Tibial artery (tissue), 4 donors: ENCODE measurements at places on chromosomes 3 and 15.

DNA sequence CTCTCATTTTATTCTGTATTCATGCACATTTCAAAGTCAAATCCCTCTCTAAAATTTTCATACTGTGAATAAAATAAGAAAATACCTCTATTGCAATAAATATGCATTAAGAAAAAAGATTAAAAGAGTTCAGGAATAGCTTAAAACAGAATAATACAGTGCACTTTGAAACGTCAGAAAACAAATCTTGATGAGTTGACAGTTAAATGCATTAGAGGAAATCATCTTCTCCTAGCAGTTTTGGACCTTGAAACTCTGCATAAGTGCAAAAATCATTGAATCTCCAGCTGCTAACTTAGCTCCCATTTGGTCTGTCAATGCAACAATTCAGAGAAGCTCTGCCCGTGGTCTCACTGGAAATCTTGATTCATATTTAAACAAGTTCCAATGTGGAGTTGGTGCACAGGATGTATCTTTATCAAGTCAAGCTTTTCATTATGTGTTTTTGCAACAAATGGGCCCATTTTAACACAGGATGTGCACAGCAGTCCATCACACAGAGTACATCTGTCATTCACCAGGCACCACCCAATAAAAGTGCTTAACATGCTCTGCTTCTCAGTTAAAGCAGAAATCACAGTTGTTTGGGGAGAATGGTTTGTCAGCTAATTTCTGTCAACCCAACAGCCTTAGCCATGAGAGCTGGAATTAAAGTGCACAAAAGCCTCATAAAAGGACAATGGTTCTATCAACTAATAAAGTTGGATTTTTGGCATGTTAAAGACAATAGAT, 98.8 kb upstream of the ARRDC4 start:
- DNase-seq = no peak

- DNase-seq = no peak
These were observed 130.3 kb downstream of the NUP210 start for GRCh38 chr3:13289771-13290285.

GRCh38 chr15:81101894-81102815, 31.9 kb upstream of the CFAP161 start:
- DNase-seq = no peak

DNA sequence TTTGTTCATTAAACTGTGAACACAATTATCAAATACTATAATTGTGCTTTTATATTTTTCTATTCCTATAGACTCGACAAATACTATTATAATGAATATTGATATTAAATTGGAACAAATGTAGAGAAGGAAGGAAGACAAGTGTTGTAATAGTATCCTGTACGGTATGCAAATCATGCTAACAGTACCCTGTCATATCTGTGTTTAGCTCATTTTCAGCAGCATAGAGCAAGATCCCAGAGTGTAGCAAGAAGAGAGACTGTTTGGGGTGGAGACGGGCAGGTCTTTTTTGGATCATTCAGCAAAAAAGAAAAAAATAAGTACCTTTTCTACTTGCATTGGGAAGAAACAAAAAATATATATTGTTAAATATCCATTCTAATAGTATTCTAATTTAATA, 224.1 kb downstream of the TPRG1 start:
- no peak for DNase-seq

DNA sequence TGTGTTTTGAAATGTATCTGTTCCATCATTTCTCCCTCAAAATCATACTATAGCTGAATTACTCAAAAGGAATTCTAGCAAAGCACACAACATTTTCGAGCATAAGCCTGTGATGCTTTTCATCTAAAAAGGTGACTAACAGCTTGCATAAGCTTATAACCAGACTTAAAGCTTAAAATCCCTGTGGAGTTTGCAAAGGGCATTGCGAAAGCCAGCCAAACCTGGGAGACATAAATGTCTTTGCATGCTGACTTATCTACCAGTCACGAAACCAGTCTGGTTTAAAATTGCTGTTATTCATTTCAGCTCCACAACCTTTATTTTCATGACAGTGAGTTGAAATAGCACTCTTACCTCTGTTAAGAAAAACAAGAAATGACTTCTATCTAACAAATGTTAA, 35.6 kb upstream of the LIPC start:
- no peak for DNase-seq

DNA sequence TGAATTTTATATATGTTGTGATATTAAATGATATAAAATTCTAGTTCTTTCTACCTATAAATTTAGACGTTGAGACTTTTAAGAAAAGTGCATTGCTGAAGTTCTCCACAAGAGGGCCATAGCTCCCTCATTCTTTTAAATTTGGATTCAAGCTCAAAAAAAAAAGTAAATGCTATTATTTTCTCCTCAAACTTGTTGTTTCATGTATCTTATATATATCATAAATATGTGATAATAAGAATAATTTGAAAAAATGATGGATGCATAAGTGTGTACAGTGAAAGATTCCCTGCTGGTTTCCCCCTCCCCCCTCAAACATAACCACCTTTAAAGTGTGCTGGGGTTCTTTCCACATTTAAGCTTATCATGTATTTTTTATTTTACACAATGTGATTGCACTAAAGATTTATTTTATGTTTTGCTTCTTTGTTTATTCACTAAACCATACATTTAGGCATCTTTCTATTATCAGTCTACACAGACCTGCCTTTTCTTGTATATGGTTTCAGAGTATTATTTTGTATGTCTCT, 769.4 kb upstream of the GOLIM4 start:
- DNase-seq = no peak

DNA sequence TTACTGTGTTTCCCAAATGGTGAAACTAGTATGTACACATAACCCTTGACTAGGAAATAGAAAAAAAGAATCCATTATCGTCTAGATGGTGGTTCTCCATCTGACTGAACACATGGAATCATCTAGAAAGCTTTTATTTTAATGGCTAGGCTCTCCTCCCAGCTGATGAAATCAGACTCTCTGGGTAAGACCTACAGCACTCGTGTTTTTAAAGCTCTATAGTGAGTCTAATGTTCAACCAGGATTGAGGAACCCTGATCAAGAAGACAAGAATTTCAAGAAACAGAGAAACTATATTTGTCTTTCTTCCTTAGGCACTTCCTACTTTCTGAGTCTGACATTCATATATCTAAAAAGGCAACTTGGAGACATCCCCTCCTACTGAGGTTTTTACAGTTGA, 118.8 kb downstream of the TMCO5A start:
- DNase-seq = no peak

DNA sequence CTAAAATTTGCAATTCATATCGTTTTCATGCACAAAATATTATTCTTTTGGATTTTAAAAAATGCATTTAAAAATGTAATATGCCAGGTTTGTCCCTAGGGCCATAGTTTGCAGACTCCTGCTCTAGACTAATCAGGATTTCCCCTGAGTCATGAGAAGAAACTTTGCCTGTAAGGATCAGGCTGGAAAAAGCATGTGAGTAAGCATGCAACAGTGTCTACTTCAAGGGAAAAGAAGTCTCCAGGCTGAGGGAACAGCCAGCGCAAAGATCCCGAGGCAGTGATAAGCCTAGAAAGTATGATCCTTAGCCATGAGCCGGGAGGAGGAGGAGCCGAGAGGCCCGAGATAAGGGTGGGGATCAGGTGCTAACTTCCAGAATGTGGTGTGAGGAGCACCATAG, 382.8 kb upstream of the CFAP20DC start:
- DNase-seq = no peak

DNA sequence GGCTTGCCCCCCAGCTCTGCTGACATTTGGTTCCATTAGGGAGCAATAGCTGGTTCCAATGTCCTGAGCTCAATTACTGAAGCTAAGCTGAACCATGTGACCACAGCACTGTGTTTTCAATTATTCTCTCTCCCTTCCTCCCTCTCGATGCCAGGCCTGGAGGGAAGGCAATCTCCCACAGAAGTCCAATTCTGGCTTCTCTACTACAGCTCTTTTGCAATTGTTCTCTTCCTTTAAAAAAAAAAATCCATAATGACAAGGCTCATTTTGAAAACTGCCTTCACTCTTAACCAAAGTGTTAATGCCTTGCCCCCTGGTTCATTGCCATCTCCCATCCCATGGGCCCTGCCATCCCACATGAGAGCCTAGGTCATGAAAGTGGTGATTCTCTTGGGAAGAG, 24.8 kb downstream of the IL16 start:
- peak; percentile 61 for DNase-seq

DNA sequence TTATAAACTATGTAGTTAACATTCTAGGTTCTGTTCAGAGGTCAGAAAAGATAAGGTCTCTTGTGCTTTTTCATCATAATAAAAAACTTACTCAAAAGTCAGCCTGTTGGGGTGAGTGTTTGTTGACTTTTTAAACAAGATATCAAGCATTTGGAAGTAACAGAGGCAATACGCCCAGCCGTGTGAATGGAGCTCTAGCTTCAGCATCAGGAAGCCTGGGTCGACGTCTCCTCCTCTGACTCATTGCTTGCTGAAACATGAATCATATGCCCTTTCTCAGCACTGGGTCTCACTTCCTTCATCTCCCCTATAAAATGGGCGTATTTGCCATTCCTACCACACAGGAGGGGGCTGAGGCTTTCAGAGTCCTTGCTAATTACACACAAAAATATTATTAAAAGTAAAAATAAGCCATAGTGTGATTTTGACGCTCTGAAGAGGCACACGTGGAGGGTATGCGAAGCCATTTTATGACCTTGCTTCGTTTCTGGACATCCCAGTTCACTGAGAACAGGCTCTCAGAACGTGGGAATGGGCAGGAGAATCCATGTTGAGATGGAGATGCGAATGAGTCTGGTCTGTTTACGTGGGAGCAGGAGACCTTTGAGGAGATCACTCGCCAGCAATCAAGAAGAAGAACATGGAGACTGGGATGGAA, 220.8 kb upstream of the TPRG1 start:
- DNase-seq = peak; percentile 94

DNA sequence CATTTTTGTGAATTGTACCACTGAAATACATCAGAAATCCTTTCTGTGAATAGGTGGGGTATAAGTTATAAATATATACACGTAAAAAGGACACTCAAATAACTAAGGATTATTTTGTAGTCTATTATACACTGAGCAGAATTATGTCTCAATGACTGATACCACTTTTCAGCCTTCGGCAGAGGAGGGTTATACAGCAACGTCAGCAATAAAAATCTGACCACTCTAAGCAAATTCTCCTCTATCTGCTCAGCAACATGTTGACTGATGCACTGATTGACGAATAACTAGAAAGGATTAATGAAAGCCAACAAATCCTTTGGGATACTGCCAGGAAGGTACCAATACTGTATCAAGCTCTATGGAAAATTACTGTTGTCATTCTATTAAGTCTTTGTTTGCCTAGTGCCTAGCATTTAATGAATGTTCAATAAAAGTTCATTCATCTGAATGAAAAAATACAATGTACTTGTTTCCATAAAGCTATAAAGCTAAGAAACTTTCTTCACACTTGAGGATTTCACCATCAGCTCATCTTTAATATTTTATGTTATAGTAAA, 5.2 kb downstream of the ARPP19 start:
- no peak for DNase-seq

DNA sequence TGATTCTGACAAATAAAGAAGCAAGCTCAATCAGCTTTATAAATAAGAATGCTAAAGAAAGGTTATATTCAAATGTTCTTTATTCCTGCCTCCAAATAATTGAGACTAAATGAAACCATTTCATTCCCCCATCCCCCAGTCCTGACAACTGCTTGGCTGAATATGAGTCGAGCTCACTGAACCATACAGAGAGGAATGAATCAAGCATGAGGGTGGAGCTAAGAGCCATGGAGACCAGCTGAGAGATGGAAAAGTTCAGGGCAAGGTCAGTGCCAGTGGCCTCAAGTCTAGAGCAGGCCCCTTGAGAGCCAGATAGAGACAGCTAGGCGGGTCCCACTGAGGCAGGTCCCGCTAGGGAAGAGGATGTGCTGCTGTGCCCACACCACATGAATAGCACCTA, 188.7 kb upstream of the EIF1B start:
- DNase-seq = no peak

DNA sequence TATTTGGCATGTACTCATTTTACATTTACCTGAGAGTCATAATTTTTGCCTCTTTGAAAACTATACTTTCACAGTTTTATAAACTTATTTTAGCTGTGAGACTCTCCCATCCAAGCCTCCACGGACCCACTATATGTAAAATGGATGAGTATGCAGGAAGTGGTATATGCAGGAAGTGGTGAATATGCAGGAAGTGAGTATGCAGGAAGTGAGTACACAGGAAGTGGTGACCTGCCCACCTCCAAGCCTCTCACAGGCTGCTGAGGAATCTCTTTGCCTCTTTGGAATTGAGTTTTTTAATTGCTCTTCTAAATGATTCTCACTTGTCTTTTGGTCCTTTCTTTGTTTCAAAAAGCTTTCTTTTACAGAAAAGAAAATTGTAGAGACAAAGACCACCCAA, 85.2 kb downstream of the KBTBD8 start:
- DNase-seq = no peak

GRCh38 chr3:42441791-42442190, 31.4 kb upstream of the LYZL4 start:
- no peak for DNase-seq

- DNase-seq = no peak
These were observed 72.0 kb upstream of the LSAMP start for GRCh38 chr3:116517308-116517707.

DNA sequence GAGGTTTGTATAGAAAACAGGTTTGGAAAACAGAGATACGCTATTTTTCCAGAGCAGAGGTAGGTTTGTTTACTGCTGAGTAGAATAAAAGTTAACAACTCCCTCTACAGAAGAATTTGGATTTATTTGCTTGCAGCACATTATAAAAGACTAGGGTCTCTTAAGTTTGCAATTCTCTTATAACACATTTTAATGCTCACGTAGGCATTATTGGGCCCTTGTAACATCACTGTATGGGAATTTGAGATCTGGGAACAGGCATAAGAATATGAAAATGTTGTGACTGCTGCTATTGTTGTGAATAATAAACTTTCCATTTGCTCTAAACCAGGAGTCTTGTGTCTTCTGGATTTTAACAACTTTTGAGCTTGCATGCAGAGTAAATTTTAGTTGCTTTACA, 128.3 kb upstream of the CADM2 start:
- no peak for DNase-seq
